ENCODE measurements at places on chromosomes 11 and 22.
A peak's percentile ranks its signal among the peaks of the same experiment; 100 is the strongest.

- no peak for DNase-seq
Observed at GRCh38 chr11:47376525-47377371, 1.6 kb downstream of the SPI1 start.

DNA sequence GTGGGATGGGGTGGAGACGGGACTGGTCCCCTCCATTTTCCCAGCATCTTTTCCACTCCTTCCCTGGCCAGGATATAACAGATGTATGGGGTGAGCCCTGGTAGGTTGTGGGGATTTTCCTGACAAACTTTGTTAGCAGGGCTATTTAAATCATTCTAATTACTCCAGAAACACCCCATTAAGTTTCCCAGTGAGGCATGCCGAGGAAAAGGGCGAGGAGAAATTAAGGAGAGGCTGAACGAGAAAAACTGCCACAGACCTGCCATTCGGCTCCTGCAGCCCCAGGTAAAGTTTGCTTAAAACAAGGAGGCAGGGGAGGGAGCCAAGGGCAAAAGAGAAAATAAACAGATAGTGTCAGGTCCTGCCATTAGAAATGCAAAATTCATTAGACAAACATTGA is 428.2 kb downstream of the BUD13 start:
- DNase-seq = no peak

GRCh38 chr22:47299211-47299862 is 536.9 kb downstream of the TBC1D22A start:
- DNase-seq = no peak

GRCh38 chr11:61297341-61297740 is 2.2 kb upstream of the VWCE start:
- no peak for DNase-seq

GRCh38 chr11:117412653-117413275 is 85.1 kb downstream of the CEP164 start:
- no peak for DNase-seq

DNA sequence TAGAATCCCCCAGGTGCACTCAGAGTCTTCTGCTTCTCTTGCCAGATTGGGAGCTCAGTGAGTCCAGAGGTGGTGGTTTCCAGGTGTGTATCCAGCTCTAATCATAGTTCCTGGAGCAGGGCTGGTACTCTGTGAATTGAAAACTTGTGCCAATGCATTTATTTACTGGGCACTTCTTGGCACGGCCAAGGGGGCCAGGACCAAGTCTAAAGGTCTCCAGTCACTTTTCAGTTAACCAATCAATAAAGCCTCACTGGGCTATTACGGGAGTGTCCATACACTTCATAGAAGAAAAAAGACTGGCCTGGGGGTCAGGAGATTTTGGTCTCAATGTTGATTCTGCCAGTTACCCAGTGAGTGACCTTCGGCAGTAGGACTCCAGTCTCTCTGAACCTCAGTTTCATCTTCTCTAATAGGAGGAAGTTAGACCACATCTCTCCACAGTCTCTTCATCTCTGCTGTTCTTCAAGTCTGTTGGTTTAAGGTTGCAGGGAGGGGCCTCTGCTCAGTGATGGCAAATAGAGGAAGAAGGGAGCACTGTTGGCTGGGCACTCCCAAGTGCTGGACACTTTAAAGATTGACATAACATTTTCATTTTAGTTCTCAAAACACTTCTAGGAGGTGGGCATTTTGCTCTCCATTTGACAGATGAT is 188.5 kb upstream of the E2F8 start:
- no peak for DNase-seq

GRCh38 chr11:67160872-67161783 is 42.1 kb downstream of the KDM2A start:
- DNase-seq = no peak

DNA sequence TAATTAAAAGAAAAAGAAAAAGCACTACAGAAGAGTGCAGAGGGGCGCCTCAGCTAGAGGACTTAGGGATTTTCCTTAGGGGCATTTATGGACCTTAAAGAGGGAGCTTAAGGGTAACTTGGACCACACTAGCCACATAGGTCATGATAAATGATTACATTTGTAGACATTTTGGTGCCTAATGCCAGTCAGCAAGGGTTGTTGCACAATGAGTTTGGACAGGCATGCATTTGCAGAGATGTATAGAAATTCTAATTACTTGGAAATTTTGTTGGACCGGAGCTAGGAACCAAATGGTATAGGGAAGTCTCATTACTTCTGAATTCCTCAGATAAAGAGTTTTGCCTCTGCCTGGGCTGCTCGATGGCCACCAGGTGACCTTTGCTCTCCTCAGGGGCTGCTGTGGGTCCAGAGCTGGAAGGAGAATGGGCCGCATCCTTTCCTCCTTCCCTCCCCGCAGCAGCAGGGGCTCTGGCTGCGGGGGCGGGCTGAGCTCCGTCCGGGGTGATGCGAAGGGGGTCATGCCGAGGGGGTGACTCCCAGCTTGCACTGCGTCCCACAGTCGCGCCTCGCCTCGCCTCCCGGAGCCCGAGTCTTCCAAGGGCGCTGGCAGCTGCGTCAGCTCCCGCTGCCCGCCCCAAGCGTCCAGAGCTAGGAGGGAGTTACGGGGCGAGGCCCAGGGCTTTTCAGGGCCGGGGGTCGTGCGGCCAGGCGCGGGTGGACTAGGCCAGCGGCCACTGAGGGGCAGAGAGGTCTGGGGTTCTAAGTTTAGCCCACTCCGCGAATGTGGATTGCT is 20.3 kb upstream of the MALAT1 start:
- no peak for DNase-seq

GRCh38 chr22:44287121-44287693 is 25.5 kb downstream of the SHISAL1 start:
- no peak for DNase-seq

GRCh38 chr11:70074746-70075145 is 3.4 kb upstream of the ANO1 start:
- no peak for DNase-seq

GRCh38 chr11:62842171-62842741 is 2.9 kb upstream of the WDR74 start:
- peak; percentile 37 for DNase-seq

GRCh38 chr11:62669420-62670161 is 1.9 kb upstream of the UQCC3 start:
- DNase-seq = no peak

GRCh38 chr22:38886333-38886732 is 14.3 kb upstream of the CBX6 start:
- DNase-seq = no peak

GRCh38 chr22:43526117-43526655 is 114.4 kb downstream of the MPPED1 start:
- DNase-seq = no peak

GRCh38 chr11:124745835-124746620 is 6.0 kb downstream of the VSIG2 start:
- DNase-seq = no peak

- no peak for DNase-seq
Observed at GRCh38 chr11:77144857-77145428, 16.9 kb downstream of the MYO7A start.

DNA sequence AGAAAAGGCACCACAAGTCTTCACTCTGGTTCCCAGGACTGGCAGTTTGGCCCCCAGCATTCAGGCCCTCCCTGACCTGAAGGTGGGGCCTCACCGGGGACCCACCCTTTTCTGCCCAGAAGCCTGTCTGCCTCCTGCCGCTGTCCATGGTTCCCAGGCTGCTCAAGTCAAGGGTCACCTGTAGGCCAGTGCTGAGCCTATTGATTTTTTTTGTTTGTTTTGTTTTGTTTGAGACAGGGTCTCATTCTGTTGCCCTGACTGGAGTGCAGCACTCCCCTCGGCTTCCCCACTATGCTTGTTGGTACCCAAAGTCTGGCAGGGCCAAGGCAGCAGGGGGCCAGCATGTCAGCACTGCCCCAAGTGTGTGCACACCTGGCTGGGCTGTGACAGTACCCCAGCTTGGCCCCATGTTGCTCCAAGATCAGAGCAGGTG is 11.0 kb upstream of the MED17 start:
- no peak for DNase-seq

DNA sequence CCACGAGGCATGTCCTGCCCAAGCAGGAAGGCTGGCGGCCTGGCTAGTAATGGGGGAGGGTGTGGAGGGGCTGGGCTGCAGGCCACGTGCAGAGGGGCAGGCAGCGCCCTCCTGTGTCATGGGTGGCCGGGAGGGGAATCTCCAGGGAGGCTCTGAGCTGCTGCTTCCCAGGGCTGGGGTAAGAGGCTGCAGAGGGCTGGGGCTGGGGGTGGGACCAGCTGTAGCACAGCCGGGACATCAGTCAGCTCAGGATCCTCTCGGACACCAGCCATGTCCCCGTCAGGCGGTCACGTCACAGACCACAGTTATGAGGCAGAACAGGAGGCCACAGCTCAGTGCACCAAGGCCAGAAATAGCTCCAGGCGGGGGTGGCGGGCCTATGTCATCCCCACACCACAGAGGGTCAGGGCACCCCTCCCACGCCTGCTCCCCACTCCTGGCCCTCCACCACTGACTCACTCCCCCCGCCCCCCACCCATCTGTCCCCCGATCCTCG is 21.1 kb downstream of the RTN4R start:
- no peak for DNase-seq

DNA sequence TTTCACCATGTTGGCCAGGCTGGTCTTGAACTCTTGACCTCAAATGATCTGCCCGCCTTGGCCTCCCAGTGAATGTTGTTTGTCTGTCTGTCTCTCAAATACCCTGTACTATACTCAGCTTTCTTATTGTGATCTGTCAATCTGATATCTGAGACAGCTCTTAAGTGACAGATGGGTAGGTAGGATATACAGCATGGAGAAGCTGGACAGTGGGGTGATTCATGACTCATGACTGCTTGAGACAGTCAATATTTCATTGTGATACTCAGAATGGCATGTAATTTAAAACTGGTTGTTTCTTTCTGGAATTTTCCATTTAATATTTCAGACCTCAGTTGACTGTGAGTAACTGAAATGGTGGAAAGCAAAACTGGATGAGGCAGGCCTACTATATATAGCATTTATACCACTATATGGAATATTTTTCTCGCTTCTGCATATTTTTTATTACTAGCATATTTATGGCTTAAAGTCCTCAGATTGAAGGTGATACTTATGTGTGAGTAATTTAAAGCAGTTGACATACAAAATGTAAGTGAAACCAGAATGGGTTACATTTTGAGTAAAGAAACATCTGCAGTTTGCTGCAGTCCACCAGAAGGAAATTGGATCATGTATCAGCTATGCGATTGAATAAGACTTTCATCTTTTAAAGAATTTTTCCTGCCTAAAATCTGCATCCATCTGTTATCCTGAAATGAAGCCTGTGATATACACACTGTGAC is 22.3 kb downstream of the ARHGAP42 start:
- no peak for DNase-seq

Data from CD8-positive, alpha-beta memory T cell (primary cell).